ENCODE measurements at places on chromosomes 7 and 10.

GRCh38 chr7:127417346-127417745, 24.8 kb upstream of the ZNF800 start:
- DNase-seq = no peak

- no peak for DNase-seq
Observed at GRCh38 chr10:116364868-116365267, 40.6 kb downstream of the CCDC172 start.

- DNase-seq = no peak
Observed at GRCh38 chr7:95776561-95777185, 4.3 kb downstream of the DYNC1I1 start.

GRCh38 chr10:121282797-121283515, 315.3 kb downstream of the FGFR2 start:
- no peak for DNase-seq

DNA sequence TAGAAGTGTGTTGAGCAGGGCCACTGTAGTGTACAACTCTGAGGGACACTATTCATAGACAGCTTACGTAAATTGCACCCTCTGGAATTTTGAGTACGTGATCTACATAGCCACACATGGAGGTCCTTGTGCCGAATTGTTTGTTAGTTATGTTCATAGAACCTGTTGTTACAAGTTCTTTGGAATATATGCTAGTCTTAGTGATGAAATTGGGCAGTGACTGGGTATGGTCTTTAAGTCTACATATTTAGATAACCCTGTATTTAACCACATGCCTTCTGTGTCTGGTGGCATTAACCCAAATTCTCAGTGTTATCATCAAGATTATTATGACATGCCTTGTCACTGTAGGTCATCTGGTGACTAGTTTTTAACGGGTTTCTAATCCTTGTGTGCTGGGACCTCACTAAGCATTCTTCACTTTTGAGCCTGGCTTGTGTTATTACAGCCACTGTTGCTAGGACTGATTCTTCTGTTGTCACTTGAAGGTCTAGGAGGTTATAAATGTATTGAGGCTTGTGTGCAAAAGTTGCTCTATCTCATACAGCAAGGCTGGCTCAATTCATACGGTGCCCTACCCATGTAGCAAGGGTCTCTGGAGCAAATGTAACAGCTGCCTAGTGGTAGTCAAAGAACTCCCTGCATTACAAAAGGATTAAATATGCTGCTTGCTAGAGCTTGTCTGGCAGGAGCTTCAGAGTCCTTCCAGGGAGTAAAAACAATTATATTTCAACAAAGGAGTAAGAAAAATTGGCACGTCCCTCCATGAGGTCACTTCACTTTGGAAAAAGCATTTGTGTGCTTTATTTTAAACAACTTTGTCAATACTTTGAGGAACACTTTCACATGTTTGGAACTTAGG, 65.4 kb downstream of the CDK14 start:
- DNase-seq = no peak

- no peak for DNase-seq
Observed at GRCh38 chr7:101287032-101287431, 34.6 kb downstream of the IFT22 start.

DNA sequence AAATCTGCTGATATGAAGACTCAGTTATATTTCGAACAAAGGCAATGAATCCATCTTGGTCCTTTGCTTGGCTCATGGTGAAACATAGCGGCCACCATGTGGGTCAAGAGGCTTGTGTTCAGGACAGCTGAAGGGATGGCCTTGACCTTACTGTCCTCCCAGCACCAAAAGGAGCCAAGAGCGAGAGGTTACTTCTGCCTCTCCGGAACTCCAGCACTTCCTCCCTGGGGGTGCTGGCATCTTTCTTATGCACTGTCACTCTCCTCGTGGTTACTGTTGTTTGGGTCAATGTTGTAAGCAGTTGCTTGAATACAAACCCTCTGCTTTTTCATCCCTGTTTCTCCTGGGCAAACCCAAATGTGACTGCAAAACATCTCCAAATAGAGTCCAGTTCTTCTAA, 100.6 kb downstream of the RBM20 start:
- no peak for DNase-seq

- DNase-seq = no peak
Observed at GRCh38 chr10:15253951-15254807, 85.7 kb upstream of the NMT2 start.

GRCh38 chr7:50682079-50682478, 100.6 kb downstream of the GRB10 start:
- no peak for DNase-seq

DNA sequence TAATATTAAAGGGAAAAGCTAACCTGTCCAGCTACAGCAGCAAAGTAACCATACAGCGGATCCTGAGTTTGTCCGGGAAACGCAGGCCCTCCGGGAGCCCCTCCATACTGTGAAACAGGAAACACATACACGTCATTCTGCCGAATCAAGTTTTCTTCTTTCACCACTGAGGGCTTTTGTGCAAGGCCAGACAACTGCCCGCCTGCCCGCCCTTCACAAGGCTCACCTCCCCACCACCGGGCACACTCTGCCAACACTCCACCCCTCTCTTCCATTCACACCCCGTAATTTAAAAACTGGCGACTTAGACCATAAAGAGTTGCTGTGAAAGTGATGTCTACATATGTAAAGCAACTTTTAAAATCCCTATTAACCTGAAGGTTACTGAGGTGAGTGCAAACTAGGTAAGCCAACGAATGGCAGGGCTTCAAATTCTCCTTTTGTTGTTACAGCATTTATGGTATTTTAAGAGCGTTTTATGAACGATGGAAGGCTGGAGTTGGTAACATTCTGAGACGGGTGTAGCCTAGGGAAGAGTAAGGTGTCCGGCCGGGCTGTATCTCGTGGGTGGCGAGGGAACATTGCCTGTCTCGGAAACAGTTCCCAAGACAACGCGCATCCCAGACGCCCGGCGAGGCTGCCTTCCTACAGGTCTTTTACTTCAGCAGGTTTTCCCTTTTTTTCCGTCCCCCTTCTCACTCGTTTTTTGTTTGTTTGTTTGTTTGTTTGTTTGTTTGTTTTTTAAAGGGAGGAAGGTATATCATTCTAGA, 817 bp downstream of the SRI start:
- no peak for DNase-seq

DNA sequence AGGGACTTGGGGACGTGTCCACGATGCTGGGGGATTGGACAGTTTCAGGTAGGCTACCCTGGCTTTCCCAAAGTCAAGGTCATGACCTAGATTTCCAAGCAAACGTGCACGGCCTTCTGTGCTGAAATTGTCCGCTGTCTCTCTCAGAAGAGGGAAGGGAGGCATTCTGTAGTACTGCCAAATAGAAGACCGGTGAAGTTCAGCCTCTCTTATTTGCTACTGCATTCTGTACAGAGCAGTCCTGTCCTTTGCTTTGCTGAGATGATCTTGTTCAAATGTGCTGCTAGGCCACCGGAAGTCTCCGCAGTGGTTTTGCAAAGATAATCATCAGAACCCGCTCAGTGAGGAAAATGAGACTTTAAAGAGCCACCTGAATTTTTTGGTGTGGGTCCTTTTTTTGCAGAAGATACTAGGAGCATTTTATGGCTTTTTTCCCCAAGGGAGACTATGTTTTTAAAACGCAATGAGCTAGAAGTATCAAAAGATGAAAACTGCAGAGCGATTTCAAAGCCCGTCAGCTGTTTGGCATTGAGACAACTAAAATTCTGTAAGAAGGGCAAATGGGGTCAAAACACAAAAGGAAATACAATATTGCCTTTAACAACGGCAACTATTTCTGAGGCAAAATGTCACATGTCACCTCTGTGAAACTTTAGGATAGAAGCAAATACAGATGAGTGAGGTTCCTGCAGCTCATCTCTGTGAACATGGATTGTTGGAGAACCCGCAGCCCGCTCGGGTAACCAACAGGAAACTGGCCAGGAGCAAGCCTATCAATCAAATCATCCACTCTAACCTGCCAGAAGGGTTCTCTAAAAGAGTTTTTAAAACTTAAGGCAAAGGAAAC, 1.3 kb upstream of the NMT2 start:
- DNase-seq = no peak

- DNase-seq = no peak
Observed at GRCh38 chr7:105270117-105270516, 118.6 kb downstream of the SRPK2 start.

DNA sequence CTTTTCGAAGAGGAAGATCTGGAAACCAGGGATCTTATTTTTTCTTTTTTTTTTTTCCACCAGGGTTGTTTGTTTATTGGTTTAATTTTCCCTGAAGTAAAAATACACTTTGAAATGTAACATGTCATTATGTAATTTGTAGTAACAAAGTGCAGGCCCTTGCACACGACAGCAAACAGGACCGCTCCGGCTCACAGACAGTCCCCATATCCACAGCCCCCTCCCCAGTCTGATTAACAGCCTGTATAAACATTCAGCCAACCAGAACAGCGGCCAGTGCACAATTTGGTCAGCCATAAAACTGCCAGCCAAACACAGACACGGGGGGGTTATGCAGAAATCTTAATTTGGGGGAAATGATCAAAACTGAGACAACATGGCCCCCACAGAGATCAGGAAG, 431.6 kb upstream of the NPVF start:
- DNase-seq = no peak

DNA sequence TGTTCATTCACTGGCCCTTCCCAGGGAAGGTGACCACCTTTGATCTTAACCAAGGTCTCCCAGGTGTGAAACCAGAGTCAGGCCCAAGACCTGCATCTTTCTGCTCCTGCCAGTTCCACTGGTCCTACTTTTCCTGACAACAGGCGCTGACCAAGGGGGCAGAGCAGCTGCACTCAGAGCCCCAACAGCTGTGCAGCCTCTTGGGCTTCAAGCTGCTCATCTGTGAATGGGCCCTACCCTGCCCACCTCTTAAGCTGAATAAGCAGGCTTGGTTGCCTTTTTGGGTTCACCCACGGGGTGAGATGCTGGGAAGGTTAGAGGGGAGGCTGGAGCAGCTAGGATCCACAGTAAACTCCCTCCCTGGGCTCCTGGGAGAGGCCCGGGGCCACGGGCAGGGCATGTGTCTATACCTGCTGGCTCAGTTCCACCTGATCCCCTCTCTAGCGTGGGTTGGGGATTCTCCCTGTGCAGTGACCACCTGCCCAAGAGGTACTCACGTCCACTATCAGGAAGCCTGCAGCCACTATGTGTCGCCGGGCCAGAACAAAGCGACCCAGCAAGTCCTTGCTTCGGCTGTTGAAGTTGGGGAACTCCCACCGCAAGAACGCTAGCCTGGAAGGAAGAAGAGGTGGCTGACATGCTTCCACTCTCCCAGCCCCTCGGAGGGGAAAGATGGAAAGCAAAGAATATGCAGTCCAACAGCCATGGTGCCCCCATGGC, 10.6 kb downstream of the TBRG4 start:
- DNase-seq = no peak

DNA sequence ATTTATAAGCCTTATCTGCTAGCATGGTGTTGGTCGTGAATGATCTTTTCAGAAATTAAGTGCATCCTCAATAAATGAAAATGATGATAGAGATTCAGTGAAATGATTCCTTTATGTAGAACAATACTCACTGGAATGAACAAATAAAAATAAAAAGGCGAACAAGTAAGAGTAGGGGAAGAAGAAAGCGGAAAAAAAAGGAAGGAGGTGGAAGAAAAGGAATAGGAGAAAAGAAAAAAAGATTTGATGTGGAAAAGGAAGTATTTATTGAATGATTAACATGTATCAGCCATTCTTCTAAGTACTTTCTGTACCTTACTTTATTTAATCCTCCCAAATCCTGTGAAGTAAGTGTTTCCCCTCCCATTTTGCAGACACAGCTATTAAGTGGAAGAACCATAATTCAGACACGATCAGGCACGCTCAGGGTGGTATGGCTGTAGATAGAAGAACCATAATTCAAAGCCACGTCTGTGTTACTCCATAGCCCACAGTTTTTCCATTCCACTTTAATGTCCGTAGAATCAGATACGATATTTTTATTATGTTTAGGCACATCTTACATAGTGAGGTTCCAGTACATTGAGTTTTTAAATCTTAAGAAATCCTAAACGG, 156.2 kb upstream of the LAMB4 start:
- no peak for DNase-seq

- DNase-seq = no peak
Observed at GRCh38 chr10:49408519-49409306, 12.8 kb upstream of the DRGX start.

- no peak for DNase-seq
Observed at GRCh38 chr7:56107954-56108258, 1.6 kb upstream of the CHCHD2 start.

GRCh38 chr7:159105832-159106811, 38.5 kb downstream of the VIPR2 start:
- no peak for DNase-seq

DNA sequence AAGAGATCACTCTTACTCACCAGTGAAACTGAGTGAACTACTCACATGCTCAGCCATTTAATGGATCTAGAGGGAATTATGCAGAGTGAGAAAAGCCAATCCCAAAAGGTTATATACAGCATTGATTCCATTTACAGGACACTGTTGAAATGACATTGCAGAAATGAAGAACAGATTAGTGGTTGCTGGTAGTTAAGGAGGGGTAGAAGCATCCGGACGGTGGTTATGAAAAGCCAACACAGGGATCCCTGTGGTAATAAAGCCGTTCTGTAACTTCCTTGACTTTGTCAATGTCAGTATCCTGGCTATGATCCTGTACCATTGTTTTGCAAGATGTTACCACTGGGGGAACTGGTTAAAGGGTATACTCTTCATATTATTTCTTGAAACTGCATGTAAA, 253.4 kb downstream of the USP6NL start:
- DNase-seq = no peak

DNA sequence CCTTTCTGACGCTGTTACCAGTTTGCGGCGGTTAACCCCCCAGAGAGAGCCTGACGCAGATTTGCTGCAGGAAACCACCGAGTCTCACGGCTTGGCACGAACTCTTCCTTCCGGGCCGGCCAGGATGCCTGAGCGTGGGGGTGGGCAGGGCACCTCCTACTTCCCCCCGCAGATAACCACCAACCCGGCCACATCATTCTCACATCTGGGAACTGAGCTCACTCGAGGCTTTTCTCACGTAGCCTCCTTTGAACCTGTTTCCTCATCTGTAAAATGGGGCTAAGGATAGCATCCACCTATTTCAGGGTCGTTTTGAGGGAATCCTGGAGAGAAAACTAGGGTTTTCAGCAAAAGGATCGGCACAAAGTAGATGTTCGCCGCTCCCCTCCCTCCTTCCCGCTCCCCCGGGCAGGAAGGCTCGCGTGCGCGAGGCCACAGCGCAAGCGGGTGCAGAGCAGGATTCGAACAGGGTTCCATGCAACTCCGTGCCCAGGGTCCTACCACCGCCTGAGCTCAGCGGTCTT, 23.6 kb downstream of the DDIT4 start:
- DNase-seq = no peak

- no peak for DNase-seq
Observed at GRCh38 chr7:81094952-81095351, 176.1 kb upstream of the SEMA3C start.

- no peak for DNase-seq
Observed at GRCh38 chr7:139131-139530, 53.2 kb upstream of the FAM20C start.

GRCh38 chr7:108613147-108613948, 43.7 kb downstream of the DNAJB9 start:
- peak; percentile 4 for DNase-seq

GRCh38 chr10:112583236-112583939, 136.4 kb downstream of the VTI1A start:
- DNase-seq = no peak
